ENCODE measurements at places on chromosomes 11 and 22.

DNA sequence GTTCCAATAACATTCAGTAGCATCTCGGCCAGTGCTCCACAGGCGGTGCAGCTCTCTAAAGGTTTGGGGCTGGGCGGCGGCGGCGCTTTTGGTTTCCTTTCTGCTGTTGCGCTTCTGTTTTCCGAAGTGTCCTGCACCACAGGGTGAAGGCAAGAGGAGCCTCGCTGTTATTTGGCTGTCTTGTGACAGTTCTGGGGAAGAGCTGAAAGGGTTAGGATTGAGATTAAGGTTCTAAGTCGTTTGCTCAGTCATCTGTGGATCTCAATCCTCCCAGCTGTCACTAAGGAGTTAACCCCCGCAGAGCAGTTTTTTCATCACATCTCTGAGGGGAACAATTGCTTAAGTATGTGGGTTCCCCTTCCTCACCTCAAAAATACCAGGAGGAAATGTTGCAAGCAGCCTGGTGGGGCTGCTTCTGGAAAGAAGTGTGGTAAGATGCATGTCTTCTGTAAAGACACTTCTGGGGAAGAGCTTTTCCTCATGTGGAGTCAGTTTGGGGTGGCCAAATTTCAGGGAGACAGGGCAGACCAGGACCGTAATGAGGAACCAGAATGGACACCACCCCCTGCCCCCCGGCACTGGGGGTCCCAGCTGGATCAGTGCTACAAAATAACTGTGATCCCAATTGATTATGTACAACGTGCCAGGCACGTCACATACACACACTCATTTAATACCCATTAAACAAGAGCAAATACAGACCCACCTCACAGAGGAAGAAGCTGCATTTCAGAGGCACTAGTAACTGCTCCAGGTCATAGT lies 14.2 kb downstream of the TMEM121B start:
- peak; percentile 42 for DNase-seq

- DNase-seq = no peak
Observed at GRCh38 chr11:8363921-8364320, 100.2 kb upstream of the LMO1 start.

- no peak for DNase-seq
Observed at GRCh38 chr11:13009921-13010748, 1.0 kb downstream of the RASSF10 start.

- DNase-seq = no peak
Observed at GRCh38 chr22:49936973-49937757, 18.7 kb downstream of the CRELD2 start.

DNA sequence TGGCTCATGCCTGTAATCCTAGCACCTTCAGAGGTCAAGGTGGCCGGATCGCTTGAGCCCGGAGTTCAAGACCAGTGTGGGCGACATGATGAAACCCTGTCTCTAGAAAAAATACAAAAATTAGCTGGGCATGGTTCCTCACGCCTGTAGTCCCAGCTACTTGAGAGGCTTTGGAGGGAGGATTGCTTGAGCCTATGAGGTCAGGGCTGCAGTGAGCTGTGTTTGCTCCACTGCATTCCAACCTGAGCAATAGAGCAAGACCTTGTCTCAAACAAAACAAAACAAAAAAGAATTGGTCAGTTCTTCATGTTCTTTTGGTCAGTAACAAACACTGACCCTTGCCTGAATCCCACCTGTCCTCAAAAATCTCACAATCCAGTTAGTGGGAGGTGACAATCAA lies 36.7 kb upstream of the VSTM5 start:
- no peak for DNase-seq

- DNase-seq = no peak
Observed at GRCh38 chr11:102603091-102603490, 22.0 kb downstream of the MMP20 start.

DNA sequence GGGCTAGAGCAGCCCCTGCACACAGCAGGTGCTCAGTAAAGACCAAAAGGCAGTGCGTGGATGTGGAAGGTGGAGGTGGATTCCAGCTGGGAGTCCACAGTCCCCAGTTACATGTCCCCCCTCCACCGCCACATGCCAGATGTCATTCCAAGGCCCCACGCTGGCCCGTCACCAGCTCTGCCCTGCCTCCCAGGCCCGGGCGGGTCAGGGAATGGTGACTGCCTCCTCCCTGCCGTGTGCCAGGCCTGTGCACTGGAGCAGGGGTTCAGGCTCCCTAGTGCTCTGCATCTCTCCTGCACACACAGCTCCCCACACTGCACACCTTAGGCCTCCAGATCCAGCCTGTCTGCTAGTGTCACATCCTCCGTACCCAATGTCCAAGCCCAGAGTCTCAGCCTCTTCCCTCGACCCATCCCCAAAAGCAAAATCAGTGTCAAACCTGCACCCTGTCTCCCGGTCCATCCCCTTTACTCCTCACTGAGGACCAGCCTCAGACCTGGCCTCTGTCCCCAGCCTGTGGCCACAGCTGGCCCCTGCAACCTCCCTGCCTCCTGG lies 40.2 kb upstream of the PRODH start:
- no peak for DNase-seq
